IPS DF 6.9 (cell line): ENCODE measurements at places on chromosomes 3 and 15.
A peak's percentile ranks its signal among the peaks of the same experiment; 100 is the strongest.

DNA sequence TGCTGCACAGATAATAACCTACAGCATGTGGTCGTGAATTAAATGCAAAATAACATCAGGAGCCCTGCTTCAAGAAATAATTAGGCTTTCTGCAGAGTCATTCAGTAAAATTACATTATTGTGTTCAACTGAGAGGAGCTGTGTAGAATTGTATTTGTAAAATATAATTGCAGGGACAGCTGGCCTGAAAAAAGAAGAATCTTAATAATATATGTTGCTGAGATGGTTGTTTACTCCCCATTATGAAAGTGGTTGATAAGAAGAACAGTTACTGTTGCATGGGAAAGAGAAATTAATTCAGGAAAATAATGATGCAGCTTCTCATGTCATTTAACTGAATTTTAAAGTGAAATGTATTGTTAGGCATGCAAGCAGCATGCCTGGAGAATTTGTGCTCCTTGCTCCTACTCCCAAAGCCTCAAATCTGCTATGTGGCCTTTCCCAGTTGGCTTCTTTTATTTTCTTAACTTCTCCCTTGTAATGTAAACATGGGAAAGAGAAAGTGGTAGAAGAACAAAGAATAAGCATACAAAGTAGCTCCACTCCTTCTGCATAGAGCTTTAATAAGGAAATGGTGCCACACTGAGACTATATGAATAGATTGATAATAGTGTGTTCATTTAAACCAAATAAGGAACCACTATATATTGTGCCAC is 100.1 kb downstream of the VGLL3 start:
- DNase-seq, result peak; percentile 33

DNA sequence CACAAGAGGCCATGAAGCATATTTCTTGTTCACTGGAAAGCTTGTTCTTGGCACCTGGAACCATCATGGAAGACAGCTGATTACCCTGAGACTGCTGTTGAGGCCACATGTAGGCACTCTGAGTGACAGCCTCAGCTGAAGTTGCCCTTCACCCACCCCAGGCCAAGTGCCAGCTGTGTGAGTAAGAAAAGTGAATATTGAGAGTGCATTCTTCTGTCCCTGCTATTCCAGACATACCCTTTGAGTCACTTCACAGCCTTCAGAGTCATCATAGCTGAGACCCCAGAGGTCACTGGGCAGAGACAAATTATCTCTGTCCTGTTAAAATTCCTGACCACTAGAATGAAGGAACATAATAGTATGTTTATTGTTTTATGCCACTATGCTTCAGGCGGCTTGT is 79.6 kb downstream of the NFKBIZ start:
- DNase-seq, result no peak

GRCh38 chr3:133448478-133449122 is 48.7 kb downstream of the BFSP2 start:
- no peak for DNase-seq

DNA sequence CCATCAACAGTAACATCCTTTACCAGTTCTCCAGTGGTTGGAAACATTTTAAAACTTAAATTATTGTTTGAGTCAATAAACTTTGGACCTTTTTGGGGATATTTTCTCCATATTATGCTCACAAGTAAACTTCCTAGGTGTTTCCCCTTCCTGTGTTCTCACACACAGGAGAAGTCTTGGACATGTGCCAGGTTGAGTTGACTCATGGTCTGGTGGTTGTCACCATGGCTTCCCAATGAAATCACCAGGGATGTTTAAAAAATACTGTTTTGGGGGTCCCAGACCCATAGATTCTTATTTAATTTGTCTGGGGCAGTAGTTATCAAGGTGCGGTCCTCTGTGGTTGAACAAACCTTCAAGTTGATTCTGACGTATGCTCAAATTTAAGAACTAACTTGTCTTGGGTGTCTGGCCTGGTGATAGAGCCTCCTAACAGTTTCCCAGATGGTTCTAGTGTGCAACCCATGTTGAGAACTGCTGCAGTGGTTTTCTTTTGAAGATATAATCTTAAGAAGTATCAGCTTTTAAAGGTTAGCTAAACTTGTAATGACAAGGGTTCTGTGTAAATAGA is 291.8 kb downstream of the EDEM1 start:
- no peak for DNase-seq

- no peak for DNase-seq
Observed at GRCh38 chr3:128317101-128317697, 149.5 kb downstream of the DNAJB8 start.

DNA sequence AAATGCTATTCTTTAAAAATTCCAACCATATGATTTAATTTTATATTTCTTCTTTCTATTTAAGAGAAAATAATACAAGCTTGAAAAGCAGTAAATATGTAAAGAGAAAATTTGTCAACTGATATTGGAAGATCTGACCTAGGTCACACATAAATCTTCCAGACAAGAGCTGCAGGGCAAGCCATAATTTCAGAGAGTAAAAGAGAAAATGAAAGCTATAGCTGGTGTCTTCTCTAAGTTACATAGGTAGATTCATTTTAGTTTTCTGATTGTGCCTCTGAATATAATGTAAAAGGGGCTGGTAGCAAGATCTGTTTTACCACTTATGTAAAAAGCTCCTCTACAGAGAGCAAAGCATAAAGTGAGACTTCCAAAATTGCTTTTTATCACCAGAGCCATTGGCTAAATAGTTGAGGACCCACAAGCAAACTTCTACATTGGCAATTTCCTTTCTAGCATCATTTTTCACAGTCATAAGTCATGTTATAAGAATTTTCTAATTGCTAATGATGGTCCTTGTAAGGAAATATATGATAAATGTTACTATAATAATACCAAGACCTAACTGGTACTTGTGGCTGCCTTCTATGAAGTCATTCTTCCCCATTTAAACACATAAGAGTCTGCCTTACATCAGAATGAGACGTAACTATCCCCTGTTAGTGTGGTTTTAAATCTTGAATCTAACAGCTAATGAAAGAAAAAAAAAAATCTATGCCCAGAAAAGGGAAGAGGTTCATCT is 80.8 kb upstream of the SKOR1 start:
- no peak for DNase-seq

DNA sequence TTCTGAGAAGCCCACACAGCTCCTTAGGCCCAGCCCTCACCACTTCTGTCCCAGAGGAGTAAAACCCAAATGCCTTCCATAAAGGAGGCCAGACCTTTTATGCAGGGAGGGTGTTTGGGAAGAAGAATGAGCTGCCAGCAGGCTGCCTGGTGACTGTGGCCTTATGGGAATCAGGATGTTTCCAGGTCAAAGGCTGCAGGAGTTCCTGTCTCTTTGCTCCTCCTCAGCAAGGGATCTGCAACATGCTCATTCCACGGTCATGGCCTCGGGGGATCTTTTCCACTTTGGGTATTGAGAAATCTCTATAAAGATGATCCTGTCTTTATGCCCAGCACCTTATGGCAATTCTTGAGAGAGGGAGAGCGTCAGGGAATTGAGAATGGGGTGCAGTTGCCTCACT is 25.2 kb upstream of the MAGEF1 start:
- DNase-seq, result no peak

- DNase-seq, result no peak
Observed at GRCh38 chr15:70853318-70853972, 512 bp downstream of the LARP6 start.

DNA sequence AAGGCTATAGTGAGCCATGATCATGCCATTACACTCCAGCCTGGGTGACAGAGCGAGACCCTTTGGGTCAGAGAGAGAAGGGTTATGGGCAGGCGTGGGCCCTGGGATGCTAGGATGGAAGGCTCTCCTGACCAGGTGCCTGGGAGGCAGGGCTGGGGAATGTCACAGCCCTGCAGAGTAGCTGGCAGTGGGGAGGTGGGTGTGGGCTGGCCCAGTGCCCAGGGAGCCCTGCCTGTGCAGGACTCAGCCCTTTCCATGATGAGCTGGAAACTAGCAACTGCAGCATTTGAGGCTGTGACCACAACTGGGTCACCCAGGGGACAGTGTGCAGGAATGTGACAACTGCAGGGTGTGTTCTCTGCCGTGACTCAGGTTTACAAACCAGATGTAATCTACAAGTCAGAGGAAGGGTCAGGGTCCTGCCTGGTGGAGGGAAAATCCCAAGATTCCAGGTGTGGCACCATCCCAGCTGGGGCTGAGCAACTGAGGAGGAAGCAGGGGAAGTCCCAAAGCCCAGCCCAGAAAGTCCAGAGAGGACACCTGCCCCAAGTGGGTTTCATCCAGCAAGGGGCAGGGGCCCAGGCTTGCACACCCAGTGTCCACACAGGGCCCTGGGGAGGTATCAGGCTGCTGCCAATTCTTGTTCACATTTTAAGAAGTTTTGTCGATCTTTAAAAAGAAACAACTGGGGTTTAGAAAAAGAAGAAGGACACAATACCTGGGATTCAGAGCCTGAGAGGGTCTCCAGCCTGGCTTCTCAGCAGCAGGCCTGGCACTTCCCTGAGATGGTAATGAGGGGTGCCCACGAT is 45.5 kb downstream of the SLC28A1 start:
- DNase-seq, result no peak

DNA sequence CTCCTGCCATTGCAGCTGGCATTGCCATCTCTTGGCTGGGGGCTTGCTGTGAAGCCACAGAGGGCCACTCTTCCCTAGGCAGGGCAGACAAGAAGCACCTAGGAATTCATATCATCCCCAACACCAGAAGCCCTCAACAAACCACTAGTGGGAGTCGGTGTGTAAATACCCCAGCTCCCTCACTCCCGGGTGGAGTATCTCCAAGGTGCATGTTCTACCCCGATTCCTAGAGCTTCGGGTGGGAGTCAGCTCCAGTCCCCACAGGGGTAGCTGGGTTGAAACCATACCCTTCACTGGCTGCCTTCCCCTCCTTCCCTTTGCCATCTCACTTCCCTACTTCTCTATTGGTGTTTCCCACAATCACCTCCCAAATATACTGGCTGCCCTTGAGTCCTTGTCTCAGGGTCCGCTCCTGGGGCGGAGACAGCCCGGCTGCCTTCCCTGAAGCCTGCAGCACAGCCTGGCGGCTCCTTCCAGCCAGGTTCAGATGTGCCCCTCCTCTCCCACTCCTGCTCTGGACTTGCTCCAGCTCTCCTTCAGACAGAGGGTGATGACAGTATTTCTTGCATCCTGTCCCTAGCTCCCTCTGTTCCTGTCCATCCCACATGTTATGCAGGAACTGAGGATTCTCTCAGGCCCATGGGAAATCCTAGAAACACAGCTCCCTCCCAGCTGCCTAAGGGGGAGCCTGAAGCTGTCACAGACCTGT is 33.3 kb downstream of the FAM3D start:
- no peak for DNase-seq
